ENCODE measurements at places on chromosomes 12 and 14. TPM values are rescaled to one million over a fixed set of nuclear protein-coding genes. Genes with fewer than 3 reads are reported as not detected.

Gene CLEC4C
- not detected for total RNA-seq

Gene RNASE7
- total RNA-seq = not detected

Gene P2RX7
- 3.9 TPM for total RNA-seq

Gene IL25
- not detected for total RNA-seq

Gene DPPA3
- not detected for total RNA-seq

Gene SRGAP1
- total RNA-seq = 5.4 TPM

Gene LRRC23
- total RNA-seq = 12.2 TPM

Gene RD3L
- not detected for total RNA-seq

Gene PTGDR
- 0.28 TPM for total RNA-seq

Gene ALX1
- not detected for total RNA-seq

Gene PTGER2
- 1.2 TPM for total RNA-seq

Gene PRB4
- total RNA-seq = not detected

Gene NELL2
- total RNA-seq = 11.1 TPM

Gene GALNT9
- 5.0 TPM for total RNA-seq

Gene FGF6
- total RNA-seq = not detected

Gene WSCD2
- 1.6 TPM for total RNA-seq

Gene GTF2A1
- 21.8 TPM for total RNA-seq

Gene INSM2
- total RNA-seq = not detected

Gene TAS2R20
- 5.7 TPM for total RNA-seq

Gene TTC7B
- 70.9 TPM for total RNA-seq

Gene PMCH
- not detected for total RNA-seq

Gene MAP1LC3B2
- total RNA-seq = not detected

Gene CAND1
- 86.5 TPM for total RNA-seq

Gene FAM181A
- total RNA-seq = not detected

Gene ANO4
- total RNA-seq = 0.41 TPM

Gene CCDC175
- not detected for total RNA-seq

Gene PRPH
- 19.7 TPM for total RNA-seq

Gene REP15
- 1.7 TPM for total RNA-seq

Gene MMP14
- total RNA-seq = 106 TPM

Gene ANKRD52
- total RNA-seq = 8.6 TPM

Gene SPX
- total RNA-seq = not detected

Gene GALNT6
- 6.6 TPM for total RNA-seq

Gene SLC10A1
- total RNA-seq = not detected

Gene GPR132
- 2.3 TPM for total RNA-seq

Gene OTOGL
- total RNA-seq = 0.71 TPM

Gene FAM90A1
- 0.28 TPM for total RNA-seq

Gene OTX2
- not detected for total RNA-seq

Gene MMP19
- 18.0 TPM for total RNA-seq

Gene SERPINA10
- total RNA-seq = not detected

Gene BTBD6
- total RNA-seq = 31.8 TPM

Gene IL22
- not detected for total RNA-seq

Gene C12orf50
- total RNA-seq = not detected

Gene IKZF4
- total RNA-seq = 3.2 TPM

Gene POLE
- 12.5 TPM for total RNA-seq

Gene DLK1
- not detected for total RNA-seq

Gene RASSF3
- 234 TPM for total RNA-seq

Gene SPATA7
- total RNA-seq = 15.5 TPM

Gene NID2
- total RNA-seq = 27.3 TPM

Gene BICDL1
- total RNA-seq = 0.55 TPM

Gene ASCL1
- total RNA-seq = not detected

Gene CNIH1
- total RNA-seq = 213 TPM

Gene PDZRN4
- total RNA-seq = 87.2 TPM
